ENCODE measurements at places on chromosomes 11 and 22.

GRCh38 chr11:81421251-81421860, 1312.3 kb downstream of the FAM181B start:
- no peak for DNase-seq

- DNase-seq, result no peak
Measured at GRCh38 chr22:49352361-49353169, 475.1 kb downstream of the BRD1 start.

- DNase-seq, result no peak
Measured at GRCh38 chr22:39416319-39416718, 16.7 kb downstream of the TAB1 start.

- DNase-seq, result no peak
Measured at GRCh38 chr22:31911565-31912406, 32.5 kb upstream of the YWHAH start.

DNA sequence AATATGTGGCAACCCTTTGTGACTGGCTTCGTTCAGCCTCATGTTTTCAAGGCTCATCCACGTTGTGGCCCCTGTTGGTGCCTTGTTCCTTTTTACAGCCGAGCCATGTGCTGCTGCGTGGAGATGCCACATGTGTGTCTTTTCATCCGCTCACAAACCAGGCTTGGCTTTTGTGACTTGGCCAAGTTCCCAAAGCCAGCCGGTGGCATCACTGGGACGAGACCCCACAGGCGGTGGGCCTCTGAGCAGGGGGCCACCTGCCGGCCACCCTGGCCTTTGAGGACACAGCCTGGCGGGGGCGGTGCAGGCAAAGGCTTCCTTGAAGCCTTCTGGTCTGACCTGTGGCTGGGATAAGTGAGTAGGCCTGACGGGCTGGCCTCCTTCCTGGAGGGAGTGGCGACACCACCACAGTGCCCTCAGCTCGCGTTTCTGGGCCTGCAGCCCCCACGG, 10.5 kb downstream of the GRK2 start:
- no peak for DNase-seq

- no peak for DNase-seq
Measured at GRCh38 chr11:44279483-44279882, 30.5 kb downstream of the ALX4 start.

- DNase-seq, result no peak
Measured at GRCh38 chr11:128471138-128471661, 116.2 kb downstream of the ETS1 start.

GRCh38 chr11:65549096-65549495, 9.1 kb downstream of the LTBP3 start:
- DNase-seq, result no peak

GRCh38 chr11:120231963-120232362, 8.0 kb upstream of the POU2F3 start:
- DNase-seq, result no peak

- no peak for DNase-seq
Measured at GRCh38 chr22:50252082-50253045, 1.3 kb upstream of the HDAC10 start.

- DNase-seq, result no peak
Measured at GRCh38 chr11:72750086-72750485, 2.1 kb downstream of the ARAP1 start.

DNA sequence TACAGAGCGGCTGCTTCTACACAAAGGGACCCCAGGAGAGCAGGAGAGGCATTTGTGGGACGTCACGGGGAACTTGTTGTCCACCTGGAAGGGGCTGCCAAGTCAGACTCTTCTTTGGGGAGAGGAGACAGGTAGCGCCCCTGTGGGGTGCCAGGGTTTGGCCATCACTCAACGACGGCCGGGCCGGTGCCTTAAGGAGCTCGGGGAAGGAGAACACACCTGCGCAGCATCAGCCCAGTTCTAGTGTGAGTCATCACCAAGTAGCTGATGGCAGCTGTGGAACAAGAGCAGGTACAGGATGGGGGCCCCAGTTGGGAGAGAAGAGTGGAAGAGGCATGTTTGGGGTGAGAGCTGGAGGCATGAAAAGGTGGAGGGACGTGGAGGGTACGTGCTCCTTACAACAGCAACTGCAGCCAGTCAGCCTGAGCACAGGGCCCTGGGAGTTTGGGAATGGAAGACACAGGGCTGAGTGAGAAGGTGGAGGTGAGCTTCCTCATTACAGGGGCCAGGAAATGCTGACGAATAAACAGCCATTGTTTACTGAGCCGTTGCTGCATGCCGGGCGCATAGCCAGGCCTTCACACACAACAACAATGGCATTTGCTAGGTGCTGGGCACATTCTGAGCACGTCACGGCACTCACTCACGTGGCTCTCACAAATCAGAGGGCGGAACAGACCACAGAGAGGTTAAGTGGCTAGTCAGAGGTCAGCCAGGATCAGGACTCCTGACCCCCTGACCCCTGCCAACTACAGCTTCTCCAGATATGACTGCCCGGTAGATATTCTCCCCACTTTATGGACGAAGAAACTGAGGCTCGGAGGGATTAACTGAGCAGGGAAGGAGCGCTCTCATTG, 29.1 kb upstream of the TP53I11 start:
- no peak for DNase-seq

DNA sequence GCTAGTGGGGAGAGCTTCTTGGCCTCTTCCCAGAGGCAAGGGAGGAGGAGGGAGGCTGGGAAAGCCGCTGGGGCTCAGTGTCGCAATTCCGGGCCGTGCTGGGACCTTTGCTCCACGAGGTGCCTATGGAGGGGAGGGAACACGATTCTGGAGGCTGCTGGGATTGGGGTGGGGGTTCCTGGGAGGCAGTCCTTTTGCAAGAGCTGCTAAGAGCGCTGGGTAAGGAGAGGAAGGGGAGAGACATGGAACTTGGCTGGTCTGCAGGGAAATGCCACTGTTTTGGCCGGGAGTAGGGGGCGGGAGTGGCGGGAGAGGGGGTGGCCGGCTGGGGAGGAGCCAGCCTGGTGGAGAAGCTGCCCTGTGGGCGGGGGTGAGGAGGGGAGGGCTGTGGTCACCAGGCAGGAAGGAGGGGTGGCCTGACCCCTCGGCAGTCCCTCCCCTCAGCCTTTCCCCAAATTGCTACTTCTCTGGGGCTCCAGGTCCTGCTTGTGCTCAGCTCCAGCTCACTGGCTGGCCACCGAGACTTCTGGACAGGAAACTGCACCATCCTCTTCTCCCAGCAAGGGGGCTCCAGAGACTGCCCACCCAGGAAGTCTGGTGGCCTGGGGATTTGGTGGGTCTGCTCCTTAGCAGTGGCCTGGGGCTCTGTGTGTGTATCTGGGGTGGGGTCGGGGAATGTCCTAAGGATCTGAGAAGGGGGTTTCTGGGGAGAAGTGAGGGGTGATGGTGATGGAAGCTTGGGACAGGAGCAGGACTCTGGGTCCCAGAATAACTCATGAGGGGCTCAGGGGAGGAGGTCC, at the start of gene NR1H3:
NR1H3 (plus strand) TSS at position 480 of the 800 bp plus-strand sequence. CDS start 1,221 bp downstream, outside the sequence.
- no peak for DNase-seq

GRCh38 chr11:46759196-46759595, 40.2 kb downstream of the F2 start:
- no peak for DNase-seq

GRCh38 chr11:87366763-87367405, 329.1 kb downstream of the TMEM135 start:
- DNase-seq, result no peak

DNA sequence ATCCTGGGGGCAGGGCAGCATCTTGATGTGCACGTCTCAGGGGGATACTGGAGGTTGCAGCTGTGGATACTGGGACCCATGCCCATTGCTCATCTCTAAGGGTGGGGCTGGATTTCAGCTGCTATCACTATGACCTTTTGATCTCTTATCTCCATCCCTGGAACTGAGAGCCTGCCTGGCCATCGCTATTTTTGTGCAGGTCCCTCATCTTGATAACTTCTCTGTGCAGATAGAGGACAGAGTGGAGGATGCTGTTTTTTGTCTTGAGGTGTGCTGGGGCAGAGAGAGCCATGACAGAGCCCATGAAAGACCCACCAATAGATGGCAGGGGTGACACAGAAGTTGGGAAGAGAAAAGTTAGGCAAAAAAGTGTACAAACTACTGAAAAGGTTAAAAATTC, 5.1 kb upstream of the INSC start:
- DNase-seq, result no peak

DNA sequence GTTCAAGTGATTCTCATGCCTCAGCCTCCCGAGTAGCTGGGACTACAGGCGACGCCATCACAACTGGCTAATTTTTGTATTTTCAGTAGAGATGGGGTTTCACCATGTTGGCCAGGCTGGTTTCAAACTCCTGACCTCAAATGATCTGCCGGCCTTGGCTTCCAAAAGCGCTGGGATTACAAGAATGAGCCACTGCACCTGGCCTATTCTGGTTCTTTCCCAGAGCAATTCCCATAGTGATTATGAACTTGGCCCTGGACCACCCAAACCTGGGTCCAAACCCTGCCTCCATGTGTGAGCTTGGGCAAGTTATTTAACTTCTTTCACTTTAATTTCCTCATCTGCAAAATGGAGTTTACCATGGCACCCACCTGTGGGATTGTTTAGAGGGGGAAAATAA, 61.5 kb upstream of the HEPHL1 start:
- DNase-seq, result no peak

DNA sequence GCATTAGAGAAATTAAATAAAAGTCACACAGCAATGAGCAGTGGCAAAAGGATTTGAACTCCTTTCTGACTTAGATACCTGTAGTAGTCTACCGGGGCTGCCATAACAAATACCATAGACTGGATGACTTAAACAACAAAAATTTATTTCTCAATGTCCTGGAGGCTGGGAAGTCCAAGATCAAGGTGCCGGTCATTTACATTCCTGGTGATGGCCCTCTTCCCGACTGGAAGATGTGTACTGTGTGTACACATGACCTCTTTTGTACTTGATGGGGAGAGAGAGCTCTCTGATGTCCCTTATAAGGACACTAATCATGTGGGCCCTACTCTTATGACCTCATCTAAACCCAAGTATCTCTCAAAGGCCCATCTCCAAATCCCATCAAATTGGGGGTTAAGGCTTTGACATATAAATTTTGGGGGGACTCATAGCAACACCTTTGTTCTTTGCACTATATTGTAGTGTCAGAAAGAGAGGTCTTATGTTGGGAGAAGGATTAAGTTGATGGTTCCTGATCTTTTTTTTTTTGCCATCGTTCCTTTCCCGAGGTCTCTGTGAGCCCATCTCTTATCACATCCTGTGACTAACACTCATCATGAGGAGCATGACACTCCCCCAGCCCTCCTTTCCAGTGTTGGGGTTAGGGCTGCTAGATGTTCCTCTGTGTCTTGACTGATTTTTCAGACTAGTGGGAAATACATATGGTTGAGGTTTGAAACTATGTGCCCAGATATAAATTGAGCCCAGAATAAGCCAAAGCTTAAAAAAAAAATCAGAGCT, 104.3 kb downstream of the TRAF6 start:
- DNase-seq, result no peak

DNA sequence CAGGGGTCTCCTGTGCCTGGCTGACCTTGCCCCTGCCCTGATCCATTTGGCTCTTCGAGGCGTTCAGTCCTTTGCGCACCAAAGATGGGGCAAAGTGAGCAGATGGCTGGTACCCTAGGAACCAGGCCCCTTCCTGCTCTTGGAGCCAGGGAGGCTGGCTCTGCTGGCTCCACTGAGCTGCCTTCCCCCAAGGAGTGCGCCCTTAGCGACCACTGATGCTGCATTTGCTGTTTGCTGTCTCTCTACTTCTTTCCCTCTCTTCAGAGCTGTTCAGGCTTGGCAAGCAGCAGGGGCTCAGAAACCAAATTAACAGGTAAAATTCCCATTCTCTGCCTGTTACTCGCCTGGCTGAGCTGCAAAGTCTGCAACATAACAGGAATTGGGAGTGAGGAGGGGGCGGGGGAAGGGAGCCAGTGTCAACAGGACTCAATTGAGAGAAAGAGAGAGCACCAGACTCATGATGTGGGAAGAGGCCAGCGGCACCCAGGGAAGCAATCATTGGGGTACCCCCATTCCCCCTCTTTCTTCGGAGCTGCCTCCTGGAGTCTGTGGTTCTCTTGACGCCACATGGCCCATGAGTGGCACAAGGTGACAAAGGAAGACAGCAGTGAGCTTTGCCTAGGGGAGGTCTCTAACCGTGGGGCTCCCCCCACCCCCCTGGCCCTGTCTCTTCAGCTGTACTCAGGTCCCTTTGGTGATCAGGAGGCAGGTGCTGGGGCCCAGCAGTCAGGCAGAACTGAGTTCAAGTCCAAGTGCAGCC, 102.3 kb downstream of the TP53I11 start:
- no peak for DNase-seq

DNA sequence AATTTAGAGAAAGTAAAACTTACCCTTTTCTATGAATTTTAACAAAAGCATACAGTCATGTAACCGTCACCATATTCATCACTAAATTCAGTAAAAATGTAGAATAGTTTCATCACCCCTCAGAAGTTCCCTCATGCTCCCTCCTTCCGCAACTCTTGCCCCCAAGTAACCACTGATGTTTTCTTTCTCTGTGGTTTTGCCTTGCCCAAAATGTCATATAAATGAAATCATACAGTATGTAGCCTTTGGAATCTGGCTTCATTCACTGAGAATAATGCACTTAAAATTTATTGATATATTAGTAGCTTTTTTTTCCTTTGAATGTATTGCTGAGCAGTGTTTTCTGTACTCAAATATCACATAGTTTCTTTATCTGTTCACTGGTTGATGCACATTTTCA, 60.1 kb downstream of the DCUN1D5 start:
- DNase-seq, result no peak

- no peak for DNase-seq
Measured at GRCh38 chr11:100574894-100575769, 112.0 kb upstream of the ARHGAP42 start.

- no peak for DNase-seq
Measured at GRCh38 chr11:98040061-98040808, 980.5 kb upstream of the CNTN5 start.

DNA sequence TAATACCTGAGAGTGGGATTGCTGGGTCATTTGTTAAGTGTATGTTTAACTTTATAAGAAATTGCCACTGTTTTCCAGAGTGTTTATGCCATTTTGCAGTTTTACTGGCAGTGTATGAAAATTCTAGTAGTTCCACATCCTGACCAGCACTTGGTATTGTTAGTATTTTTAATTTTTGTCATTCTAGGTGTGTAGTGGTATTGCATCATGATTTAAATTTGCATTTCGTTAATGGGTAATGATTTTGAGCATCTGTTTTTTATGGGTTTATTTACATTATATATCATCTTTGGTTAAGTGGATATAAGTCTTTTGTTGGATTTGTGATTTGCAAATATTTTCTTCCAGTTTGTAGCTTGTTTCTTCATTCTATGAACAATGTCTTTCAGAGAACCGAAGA, 34.7 kb downstream of the PDE3B start:
- no peak for DNase-seq

DNA sequence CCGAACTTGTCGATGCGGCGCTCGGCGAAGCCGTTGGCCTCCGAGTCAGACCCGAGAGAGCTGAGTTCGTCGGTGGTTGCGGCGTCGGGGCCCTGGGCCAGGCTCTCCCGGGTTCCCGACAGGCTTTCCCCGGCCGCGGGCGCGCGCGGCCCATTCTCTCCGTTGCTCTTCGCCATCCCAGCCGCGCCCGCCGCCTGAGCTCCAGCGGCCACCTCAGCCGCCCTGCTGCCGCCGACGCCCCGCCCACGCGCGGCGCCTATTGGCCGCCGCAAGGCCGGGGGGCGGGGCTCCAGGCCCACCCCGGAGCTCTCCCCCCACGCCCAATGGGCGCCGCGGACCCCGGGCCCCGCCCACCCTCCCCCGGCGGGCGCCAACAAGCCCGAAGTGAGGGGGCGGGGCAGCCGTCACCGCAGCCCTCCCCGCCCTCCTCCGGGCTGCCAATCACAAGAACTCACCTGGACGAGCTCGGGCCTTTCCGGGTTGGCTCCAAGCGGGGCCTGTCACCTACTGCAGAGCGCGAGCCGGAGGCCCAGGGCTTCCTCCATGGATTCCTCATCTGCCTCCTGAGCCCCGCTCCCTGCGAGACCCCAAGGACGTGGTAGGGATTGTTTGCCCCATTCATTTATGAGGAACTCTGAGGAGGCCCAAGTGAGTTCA, at the start of gene TBC1D10A:
TBC1D10A (minus strand) TSS at position 236 of the 657 bp plus-strand sequence; CDS start at position 176, 60 bp downstream.
- peak; percentile 32 for DNase-seq

- peak; percentile 45 for DNase-seq
Measured at GRCh38 chr11:104198576-104198975, 34.6 kb upstream of the PDGFD start.
